T-helper 9 cell (primary cell): ENCODE measurements at places on chromosomes 1 and 21.

- DNase-seq, result no peak
These were observed 105.5 kb downstream of the FASLG start for GRCh38 chr1:172764378-172764777.

- no peak for DNase-seq
These were observed 17.1 kb downstream of the SOAT1 start for GRCh38 chr1:179310721-179311120.

DNA sequence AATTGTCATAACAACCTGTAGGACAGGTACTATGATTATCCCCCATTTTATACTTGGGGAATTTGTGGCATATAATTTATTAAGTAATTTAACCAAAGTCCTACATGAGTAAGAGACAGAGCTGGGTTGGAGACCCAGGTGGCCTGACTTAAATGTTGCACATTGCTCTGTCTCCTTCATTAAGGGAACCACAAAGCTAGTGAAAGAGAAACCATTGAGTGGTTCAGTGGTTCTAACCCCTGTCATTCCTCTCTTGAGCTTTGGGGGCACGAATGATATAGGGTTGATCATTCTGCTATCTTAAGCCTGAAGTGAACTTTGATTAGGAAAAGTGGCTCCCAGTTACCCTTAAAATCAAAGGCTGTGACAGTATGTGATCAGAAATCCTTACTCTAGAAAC is 5.3 kb upstream of the MAP3K7CL start:
- DNase-seq, result no peak

- no peak for DNase-seq
These were observed 51.7 kb downstream of the TOR1AIP2 start for GRCh38 chr1:179825798-179826460.
